Posterior vena cava (tissue), 2 donors: ENCODE measurements at places on chromosomes 13 and 19. TPM values are rescaled to one million over a fixed set of nuclear protein-coding genes. Genes with fewer than 3 reads are reported as not detected.

Gene PSG3
- not detected for total RNA-seq

Gene VN1R4
- not detected for total RNA-seq

Gene PLEKHF1
- total RNA-seq, result 21.0 TPM

Gene IRGC
- not detected for total RNA-seq

Gene CD37
- 11.5 TPM for total RNA-seq

Gene SIGLEC5
- not detected for total RNA-seq

Gene OVOL3
- total RNA-seq, result not detected

Gene ZNF579
- 7.4 TPM for total RNA-seq

Gene TCF3
- 26.2 TPM for total RNA-seq

Gene ZNF524
- total RNA-seq, result 11.1 TPM

Gene FUT6
- not detected for total RNA-seq

Gene ZNF729
- not detected for total RNA-seq

Gene ZNF737
- 6.9 TPM for total RNA-seq

- no peak for DNase-seq
Observed at GRCh38 chr13:87919956-87920355, 248.8 kb downstream of the SLITRK5 start.

GRCh38 chr19:43704002-43704705 is 11.7 kb upstream of the IRGC start:
- DNase-seq, result no peak

DNA sequence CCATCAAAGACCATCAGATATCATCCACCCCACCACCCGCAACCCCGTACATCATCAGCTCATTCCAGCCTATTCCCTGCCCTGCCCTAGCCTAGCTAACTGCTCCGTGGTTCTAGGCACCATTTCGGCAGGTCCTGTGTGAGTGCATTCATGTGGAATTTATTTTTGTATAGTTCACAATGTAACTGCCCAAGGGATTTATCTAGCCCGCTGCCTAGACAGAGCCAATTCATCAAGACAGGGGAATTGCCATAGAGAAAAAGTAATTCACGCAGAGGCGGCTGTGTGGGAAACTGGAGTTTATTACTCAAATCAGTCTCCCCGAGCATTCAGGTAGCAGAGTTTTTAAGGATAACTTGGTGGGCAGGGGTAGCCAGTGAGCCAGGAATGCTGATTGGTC is 109.2 kb upstream of the UBL3 start:
- DNase-seq, result no peak

- no peak for DNase-seq
Observed at GRCh38 chr13:60627071-60627686, 230.2 kb downstream of the TDRD3 start.

DNA sequence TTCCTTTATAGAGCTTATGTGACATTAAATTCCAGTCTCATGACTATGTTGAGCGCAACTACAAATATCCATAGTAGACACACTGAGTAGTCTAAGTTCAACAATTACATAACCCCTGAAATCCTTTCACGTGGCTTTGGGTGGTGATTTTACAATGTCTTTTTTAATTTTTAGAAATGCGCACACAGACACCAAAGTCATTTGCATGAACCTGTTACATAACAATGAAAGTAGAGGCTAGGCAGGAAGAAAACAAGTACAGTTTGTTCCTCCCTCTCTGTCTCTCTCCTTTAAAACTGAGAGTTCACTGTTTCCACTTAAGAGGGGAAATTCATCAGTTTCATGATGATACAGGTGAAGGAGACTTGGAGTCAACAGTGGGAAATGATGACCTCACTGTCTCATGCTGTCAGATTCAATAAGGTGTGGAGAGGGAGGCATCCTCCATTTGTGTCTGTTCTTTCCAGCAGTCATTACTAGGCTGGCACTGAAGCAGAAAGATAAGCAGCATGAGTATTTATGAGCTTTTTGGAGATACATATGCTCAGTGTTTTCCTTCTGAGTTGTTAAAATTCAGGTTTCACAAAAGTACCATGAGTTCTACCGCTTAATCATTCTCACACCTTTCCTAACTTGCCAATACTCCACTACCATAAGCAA is 201.8 kb downstream of the LHFPL6 start:
- DNase-seq, result no peak

DNA sequence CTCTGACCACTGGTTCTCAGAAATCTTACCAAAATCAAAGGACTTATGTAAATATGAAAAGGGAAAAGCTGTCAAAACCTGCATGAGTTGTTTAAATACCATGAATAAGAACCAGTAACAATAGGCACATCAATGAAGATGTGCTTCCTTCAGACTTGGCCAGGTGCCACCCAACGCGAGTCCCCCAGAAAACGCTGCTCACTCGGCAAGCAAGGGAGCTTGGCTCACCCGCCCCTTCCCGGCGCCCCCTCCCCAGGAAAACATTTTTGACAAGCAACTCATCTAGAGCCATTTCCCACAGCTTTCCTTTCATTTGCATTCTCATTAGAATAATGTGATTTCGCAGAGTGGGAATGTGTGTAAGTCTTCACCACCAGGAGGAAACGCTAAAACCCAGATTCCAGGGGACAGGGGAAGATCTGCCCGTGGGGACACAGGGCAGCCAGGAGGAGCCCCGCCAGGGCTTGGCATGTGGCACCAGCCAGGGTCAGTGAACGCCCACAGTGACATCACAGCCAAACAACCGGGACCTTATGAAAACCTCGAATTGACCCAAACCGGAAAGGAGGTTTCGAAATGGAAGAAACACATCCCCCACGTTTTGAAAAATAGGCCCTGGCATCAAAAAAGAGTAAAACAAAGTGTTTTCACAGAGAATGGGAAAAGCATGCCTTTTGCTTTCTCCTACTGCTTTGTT is 366.2 kb upstream of the TSHZ3 start:
- DNase-seq, result no peak

GRCh38 chr13:47932950-47933923 is 67.8 kb downstream of the SUCLA2 start:
- no peak for DNase-seq

GRCh38 chr13:50766695-50767094 is 76.8 kb downstream of the DLEU7 start:
- no peak for DNase-seq

- DNase-seq, result no peak
Observed at GRCh38 chr13:28251466-28251865, 113.1 kb downstream of the PAN3 start.

- no peak for DNase-seq
Observed at GRCh38 chr13:26411206-26411605, 146.3 kb upstream of the WASF3 start.

GRCh38 chr19:18478545-18479311 is 40.8 kb upstream of the ISYNA1 start:
- peak; percentile 95 for DNase-seq

GRCh38 chr13:51412431-51412830 is 40.4 kb downstream of the INTS6 start:
- no peak for DNase-seq

- no peak for DNase-seq
Observed at GRCh38 chr19:56015756-56016155, 29.2 kb downstream of the NLRP5 start.

DNA sequence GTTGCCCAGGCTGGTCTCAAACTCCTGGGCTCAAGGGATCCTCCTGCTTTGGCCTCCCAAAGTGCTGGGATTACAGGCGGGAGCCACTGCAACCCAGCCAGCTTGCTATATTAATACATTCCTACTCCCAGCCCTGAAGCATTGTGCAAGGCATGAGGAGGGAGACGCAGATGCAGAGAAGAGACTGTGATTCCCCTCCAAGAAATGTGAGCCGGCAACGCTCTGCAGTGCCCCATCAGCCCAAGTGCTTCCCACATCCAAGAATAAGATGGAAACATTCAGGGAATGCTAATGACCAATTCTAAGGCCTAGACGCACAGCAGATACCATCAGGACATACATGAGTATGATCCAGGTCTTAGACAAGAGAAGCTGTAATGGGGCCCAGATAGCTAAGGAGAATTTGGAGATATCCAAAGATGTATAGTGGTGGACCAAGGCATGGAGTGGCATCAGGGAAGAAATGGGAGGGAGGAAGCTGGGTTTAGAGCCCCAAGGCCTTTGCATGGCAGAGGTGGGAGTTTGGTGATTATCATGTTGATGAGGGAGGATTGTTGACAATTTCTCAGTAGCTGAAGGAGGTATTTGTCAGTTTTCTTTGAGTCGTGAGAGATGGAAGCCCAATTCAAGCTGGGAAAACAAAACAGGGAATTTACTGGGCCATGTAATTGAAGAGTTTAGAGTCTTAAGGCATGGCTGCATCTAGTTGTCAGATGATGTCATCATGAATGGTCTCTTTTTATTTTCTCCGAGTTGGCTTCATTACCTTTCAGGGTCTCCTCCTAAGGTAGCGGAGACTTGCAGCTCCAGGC is 2.9 kb downstream of the PPM1N start:
- DNase-seq, result no peak

GRCh38 chr19:45972947-45973540 is 621 bp downstream of the NOVA2 start:
- no peak for DNase-seq

GRCh38 chr13:105262579-105262978 is 1272.9 kb downstream of the EFNB2 start:
- no peak for DNase-seq
